ENCODE measurements at places on chromosomes 6 and 20.

DNA sequence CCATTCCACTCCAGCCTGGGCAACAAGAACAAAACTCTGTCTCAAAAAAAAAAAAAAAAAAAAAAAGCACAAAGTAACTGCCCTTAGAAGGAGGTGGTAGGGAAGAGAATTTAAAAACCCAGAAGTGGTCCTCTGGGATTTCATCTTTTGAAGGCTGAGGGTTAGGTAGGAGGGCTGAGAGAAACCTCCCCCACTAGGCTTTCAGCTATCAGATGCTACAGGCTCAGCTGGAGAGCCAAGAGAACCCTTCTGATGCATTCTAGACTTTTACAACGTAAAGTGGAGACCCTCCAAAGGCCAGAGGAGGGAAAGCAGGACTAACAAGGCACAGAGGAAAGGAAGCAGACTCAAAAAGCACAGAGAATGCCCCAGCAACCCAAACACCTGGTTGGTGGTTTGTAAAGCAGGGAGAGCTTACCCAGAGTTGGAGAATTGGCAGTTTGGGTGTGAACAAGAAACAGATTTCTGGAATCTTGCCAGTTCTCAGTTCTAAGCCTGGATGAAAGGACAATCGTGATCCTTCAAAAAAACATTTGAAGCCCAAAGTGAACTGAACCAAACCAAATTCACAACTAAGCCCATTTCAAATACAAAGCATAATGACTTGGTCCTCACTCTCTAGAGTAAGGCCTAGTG is 23.2 kb upstream of the SPAG4 start:
- no peak for DNase-seq

- DNase-seq, result no peak
Observed at GRCh38 chr6:149337320-149337719, 19.8 kb downstream of the TAB2 start.

DNA sequence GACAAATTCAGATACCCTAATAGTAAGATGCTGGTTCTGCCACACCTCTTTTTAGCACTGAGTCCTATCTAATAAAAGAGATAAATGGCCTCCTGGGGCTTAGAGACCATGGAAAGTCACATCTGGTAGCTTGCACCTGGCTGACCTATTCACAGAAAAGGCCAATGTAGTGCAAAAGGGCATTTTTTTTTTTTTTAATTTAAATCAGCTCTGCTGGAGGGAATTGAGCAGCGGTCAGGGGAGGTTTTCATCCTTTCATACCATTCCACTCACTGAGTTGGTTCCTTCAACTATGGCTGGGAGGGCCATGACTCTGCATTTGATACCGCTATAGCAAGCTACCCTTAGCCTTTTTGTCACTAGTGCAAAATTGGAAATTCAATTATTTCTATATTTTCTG is 20.1 kb upstream of the HS3ST5 start:
- no peak for DNase-seq

DNA sequence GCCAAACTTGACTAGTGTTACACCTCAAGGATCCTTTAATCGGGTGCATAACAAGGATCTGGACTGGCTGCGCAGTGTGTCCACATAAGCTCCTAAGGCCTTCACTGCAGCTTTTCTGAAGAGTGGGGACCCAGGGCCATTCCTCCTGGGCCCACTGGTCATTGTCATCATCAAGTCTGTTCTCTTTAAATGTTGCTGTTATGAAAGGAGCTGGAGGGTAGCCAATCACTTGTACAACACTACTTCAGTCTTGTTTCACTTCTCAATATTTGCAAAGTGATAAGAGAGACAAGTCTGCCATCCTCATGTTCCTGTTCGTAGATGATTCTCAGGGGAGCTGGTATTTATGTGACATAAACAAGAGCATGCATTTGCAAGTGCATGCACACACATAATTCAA is 149.8 kb downstream of the SYNDIG1 start:
- DNase-seq, result peak; percentile 71

- DNase-seq, result no peak
Observed at GRCh38 chr6:139699911-139700310, 325.5 kb upstream of the CITED2 start.

All from germinal center (tissue), 1 donor.